Fibroblast of skin of back (primary cell): ENCODE measurements at places on chromosomes 3 and 15.

DNA sequence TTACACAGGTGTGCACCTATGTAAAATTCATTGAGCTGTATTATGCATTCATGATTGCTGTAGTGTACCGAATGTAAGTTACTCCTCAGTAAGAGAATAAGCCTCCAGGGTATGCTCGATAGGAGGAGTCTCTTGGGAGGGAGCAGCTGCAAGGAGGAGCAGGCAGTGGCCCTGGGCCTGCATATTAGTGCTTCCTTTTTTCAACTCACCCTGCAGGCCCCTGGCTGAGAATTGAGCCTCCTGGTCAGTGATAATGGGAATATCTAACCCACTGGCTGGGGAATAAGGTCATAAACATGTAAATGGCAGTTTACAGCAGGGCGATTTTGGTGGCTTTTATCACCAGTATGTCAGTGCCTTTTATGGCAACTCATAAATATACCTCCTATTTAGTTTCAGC is 21.7 kb upstream of the SFMBT1 start:
- DNase-seq, result no peak

GRCh38 chr3:56884387-56884786 is 82.6 kb upstream of the ARHGEF3 start:
- no peak for DNase-seq

DNA sequence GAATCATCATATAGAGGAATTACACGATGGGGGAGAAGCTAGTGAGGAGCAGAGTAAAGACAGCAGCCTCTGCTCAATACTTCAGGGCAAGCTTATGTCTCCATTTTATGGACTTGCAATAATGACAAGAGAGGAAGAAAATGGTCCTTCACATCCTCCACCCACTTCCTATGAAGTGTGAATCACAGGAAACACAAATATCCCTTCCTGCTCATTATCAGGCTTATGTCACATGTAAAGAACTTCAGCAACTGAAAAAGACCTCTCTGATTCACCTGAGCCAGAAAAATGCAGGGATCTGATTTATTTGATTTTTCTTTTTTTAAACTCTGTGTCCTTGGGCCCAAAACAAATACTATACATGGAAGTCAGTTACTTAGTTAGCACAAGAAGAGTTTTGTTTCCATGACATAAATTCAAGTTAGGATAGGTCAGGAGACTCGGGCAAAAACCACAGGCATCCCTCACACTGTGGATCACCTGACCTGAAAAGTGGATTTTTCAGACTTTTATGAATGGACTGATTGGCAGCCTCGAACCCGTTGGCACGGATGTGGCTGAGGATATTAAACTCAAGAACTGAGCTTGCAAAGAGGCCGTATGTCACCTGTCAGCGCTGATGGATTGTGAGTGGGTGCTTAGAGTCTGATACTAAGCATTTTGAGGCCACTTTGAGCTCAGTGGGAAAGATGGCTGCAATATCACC is 620.8 kb upstream of the MDFIC2 start:
- DNase-seq, result no peak

DNA sequence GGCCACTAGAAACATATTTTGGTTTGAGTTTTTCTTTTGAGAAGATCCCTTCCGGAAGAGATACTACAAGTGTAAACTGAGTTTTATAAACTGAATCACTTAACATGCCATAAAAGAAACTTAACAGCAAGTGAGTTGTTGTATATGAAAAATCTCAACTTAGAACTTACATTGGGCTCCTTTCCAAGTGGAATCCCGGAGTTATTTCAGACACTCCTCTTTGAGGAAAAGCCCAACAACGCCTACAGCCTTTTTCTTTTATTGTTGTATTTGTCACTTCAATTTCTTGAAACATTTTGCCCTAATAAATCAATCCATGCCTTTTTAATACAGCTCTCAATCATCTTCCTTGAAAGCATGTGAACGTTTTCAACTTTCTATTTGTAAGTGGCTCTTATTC is 137.3 kb downstream of the FEZF2 start:
- no peak for DNase-seq

- no peak for DNase-seq
These were observed 19.6 kb downstream of the OXNAD1 start for GRCh38 chr3:16284633-16285032.

- no peak for DNase-seq
These were observed 452.5 kb downstream of the MCTP2 start for GRCh38 chr15:94683902-94684301.

- no peak for DNase-seq
These were observed 14.4 kb downstream of the TYRO3 start for GRCh38 chr15:41573396-41573795.

DNA sequence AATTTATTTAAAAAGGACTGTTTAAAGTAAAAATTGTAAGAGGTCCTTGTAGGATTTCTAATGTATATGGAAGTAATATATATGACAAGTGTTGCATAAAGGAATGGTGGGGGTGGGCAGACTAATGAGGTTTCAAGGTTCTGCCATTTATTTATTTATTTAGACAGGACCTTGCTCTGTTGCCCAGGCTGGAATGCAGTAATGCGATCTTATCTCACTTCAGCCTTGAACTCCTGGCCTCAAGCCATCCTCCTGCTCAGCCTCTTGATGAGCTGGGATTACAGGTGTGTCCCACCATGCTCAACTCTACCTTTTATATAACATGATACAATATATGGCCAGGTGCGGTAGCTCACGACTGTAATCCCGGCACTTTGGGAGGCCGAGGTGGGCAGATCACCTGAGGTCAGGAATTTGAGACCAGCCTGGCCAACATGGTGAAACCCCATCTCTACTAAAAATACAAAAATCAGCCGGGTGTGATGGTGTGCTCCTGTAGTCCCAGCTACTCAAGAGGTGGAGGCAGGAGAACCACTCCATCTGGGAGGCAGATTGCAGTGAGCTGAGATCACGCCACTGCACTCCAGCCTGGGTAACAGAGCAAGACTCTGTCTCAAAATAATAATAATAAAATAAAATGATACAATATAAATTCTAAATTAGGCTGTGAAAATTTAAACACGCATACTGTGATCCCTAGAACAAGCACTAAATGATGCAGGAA is 33.8 kb upstream of the IGF2BP2 start:
- DNase-seq, result no peak

- peak; percentile 71 for DNase-seq
These were observed 302.2 kb downstream of the TUSC7 start for GRCh38 chr3:117011687-117012250.

GRCh38 chr3:195403841-195404408 is 38.9 kb downstream of the ACAP2 start:
- peak; percentile 53 for DNase-seq

GRCh38 chr3:184873141-184873540 is 61.2 kb downstream of the VPS8 start:
- no peak for DNase-seq

GRCh38 chr15:83970295-83970890 is 265.2 kb upstream of the GOLGA6L4 start:
- DNase-seq, result no peak

GRCh38 chr15:65724464-65725215 is 67.5 kb downstream of the DENND4A start:
- DNase-seq, result no peak

- DNase-seq, result no peak
These were observed 127.0 kb downstream of the TFDP2 start for GRCh38 chr3:142022381-142022780.

- DNase-seq, result no peak
These were observed 30.5 kb downstream of the MINDY4B start for GRCh38 chr3:150874666-150875219.

- peak; percentile 87 for DNase-seq
These were observed 153.2 kb downstream of the WNT5A start for GRCh38 chr3:55333923-55334322.

GRCh38 chr3:100386437-100387074 is 14.3 kb downstream of the TOMM70 start:
- peak; percentile 42 for DNase-seq

DNA sequence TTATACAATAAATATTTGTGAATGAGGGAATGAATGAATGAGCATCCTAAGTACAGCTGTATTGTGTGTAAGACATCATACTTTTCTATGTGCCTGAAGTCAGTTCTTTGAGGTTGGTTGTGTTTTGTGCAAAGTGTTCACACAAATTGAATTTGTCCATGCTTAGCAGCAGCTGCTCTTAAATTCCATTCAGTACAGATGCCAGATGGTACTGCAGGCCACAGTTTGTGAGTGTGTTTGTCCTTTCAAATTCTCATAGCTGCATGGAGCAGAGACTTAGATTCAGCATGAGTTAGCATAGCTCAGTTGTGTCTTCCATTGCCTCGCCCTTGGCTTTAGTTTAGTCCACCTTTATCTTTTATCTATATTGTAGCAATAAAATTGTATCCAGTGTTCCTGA is 3.8 kb upstream of the ZNF385D start:
- no peak for DNase-seq

DNA sequence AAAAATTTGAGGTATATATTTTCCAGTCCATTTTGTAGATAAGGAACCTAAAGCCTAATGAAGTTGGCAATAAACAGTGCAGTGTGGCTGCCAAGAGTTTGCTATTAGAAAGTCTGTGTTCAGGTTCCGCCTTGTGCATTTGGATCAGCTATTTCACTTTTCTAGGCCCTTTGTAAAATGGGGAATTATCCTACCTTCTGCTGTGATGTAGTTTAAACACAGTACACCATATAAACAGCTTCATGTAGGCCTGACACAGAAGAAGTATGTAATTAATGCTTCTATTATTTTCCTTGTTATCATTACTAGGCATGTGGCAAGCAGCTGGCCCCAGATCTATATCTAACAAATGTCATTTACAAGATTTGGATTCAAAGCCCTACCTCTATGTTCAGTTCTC is 456.3 kb downstream of the GABRG3 start:
- no peak for DNase-seq

- DNase-seq, result no peak
These were observed 46.3 kb downstream of the FMN1 start for GRCh38 chr15:33148129-33148751.

- DNase-seq, result no peak
These were observed 32.3 kb downstream of the PSTPIP1 start for GRCh38 chr15:77027111-77027696.

- peak; percentile 25 for DNase-seq
These were observed 77.4 kb upstream of the KLHL25 start for GRCh38 chr15:85872125-85872524.

DNA sequence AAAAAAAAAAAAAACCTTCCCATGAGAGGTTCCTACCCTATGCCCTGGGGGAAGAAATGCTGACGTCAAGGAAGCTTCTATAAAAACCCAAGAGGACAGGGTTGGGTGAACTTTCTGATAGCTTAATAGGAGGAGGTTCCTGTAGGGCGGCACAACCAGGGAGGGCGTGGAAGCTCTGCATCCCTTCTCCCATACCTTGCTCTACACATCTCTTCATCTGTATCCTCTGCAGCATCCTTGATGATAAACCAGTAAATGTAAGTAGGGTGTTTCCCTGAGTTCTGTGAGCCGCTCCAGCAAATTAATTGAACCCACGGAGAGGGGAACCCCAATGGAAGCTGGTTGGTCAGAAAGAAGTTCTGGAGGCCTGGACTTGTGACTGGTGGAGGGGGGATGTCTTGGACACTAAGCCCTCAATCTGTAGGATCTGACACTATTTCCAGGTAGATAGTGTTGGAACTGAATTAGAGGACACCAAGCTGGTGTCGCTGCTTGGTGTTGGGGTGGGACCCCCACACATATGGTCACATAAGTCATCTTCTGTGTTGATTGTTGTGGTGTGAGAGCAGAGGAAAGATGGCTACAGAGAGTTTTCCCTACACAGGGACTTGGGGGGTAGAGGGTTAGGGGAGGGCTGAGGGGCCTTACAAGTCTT is 91.5 kb downstream of the ST6GAL1 start:
- DNase-seq, result no peak

GRCh38 chr3:127799476-127800222 is 22.7 kb downstream of the MGLL start:
- DNase-seq, result peak; percentile 97

DNA sequence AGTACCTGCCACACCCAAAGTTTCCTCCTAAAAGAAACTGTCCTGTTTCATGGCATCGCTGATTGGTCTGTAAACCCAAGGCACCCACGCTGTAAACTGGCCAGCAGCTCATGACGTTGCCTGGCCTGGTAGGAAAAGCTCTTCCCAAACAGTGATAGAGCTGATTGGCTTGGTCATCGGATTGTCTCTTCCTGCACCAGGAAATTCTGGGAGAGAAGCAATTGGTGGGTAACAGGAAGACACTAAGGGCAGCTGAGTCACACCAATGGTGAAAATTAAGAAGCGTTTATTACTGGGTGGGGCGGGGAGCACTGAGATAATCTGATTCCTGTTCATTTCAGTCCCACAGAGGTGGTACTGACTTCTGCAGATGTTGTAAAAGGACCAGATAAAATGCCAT is 31.0 kb downstream of the KLHL6 start:
- DNase-seq, result no peak
